ENCODE measurements at places on chromosomes 7 and 10.

DNA sequence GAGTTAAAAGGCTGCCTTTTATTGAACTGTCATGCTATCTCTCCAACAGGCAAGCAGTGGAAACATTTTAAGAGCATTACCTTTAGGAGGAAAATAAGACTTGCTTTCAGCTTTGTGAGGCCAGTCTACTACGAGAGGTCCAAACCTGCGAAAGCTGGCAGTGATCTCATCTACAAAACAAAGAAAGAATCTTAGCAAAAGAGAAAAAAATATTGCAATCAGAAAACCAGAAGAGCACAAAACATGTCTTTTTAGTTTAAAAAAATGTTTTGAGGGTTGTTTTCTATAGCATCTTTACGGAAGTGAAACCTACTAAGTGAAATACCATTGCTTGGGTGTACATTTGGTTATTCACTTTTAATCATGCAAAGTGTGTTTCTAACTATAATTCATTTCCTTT lies 147.9 kb downstream of the CPEB3 start:
- DNase-seq = no peak

GRCh38 chr7:265192-265997 lies 24.6 kb upstream of the FOXL3 start:
- no peak for DNase-seq

DNA sequence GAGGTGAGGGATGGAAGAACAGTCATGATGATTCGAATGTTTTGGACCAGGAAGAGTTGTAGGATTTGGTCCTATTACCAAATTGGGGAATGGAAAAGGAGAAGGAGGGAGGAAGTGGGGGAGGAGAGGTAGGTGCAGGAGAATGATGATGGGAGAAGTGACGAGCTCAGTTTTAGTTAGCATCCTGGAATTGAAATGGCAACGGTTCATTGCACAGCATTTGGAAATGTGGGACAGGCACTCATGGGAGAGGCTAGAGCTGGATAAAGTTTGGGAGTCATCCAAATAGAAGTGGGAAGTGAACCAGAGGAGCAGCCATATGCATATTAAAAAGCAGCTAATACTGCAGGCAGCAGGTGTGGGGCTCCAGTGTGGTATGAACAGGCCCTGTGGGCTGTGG lies 253.6 kb downstream of the SORCS3 start:
- DNase-seq = no peak

- peak; percentile 20 for DNase-seq
Measured at GRCh38 chr10:8053446-8054243, 843 bp upstream of the GATA3 start.

DNA sequence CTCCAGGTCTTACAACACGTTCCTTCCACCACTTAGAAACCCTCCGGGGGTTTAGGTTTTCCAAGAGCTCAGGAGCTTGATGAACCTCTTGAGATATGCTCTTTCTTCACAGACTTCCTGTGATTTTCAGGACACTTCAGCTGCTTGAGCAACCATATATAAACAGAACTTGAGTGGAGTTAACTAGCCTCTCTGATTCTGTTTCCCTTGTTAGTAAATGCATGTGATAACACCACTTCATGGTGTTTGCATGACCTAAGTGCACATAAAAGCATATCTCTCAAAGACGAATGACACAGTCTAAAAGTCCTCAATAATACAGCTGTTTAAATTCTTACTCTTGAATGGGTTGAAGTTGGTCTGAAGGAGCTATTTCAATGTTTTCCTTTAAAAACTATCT lies 9.9 kb downstream of the PRR15 start:
- no peak for DNase-seq

- peak; percentile 36 for DNase-seq
Measured at GRCh38 chr7:18855796-18856195, 261.6 kb downstream of the TWIST1 start.

DNA sequence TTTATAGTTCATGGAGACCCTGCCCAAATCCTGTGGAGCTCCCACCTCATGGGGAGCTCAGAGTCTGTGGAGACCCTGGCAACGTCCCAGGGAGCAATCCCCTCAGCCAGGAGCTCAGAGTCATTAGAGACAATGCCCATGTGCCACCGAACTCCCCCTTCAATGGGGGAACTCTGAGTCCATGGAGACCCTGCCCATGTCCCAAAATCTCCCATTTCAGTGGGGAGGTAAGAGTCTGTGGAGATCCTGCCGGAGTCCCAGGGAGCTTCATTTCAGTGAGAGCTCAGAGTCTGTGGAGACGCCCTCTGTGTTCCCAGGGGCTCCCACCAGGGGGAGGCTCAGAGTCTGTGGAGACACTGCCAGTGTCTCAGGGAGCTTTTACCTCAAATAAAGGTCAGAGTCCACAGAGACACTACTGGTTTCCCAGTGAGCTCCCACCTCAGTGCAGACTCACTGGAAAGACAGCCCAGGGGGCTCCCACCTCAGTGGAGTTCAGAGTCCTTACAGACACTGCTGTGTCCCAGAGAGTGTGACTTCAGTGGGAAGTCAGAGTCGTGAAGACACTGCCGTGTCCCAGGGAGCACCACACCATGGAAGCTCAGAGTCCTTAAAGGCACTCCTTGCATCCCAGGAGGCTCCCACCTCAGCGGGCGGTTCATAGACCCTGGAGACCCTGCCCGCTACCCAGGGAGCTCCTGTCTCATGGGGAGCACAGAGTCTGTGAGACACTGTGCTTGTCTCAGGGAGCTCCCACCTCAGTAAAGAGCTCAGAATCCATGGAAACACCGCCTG lies 5.0 kb downstream of the MYO1G start:
- no peak for DNase-seq

DNA sequence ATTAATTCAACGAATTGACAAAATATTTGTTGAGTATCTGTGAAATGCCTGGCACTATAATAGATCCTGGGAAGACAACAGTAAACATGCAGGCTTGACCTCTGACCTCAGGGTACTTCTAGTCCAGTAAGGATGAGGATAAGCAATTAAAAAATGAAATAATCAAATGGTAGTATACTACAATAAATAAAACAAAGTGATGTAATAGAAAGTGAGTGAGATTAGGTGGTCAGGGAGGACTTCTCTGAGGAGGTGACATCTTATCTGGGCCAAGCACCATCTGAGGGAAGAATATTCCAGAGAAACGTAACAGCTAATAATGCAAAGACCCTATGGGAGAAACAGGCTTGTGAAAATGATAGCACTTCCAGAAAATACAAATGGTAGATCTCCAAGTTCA lies 50.1 kb upstream of the RHOBTB1 start:
- DNase-seq = no peak

DNA sequence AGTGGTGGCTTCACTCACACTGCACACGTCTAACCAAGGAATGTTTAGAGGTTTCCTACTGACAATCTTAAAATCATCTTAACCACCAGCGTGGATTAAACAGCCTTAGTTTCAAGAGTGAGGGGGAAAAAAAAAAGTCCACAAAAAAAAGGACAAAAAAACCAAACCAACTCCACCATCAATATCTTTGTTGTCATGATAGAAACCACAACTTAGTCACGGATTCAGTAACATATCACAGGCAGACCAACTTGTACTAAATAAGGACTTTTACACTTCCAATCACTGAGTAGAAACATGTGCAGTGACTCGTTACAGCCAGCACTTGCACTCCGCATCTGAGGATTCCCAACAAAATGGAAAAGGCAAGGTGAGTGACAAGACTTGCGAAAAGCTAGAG lies 46.5 kb downstream of the FAM171A1 start:
- no peak for DNase-seq

DNA sequence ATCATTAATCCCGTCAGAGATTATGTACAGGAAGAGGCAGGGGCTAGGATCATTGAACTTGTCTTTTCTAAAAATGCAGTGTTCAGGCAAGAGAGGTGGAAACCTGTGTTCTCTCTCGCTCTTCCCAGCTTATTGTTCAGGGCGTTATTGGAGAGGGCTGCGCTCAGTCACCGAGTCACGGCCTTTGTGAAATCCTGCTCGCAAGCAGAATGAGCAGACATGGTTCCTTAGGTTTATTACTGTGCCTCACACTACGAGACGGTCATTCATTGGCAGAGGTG lies 631 bp upstream of the PRKRIP1 start:
- DNase-seq = no peak

- no peak for DNase-seq
Measured at GRCh38 chr7:3978839-3979238, 677.8 kb downstream of the SDK1 start.

GRCh38 chr10:110460111-110460809 lies 37.4 kb upstream of the DUSP5 start:
- DNase-seq = peak; percentile 51

DNA sequence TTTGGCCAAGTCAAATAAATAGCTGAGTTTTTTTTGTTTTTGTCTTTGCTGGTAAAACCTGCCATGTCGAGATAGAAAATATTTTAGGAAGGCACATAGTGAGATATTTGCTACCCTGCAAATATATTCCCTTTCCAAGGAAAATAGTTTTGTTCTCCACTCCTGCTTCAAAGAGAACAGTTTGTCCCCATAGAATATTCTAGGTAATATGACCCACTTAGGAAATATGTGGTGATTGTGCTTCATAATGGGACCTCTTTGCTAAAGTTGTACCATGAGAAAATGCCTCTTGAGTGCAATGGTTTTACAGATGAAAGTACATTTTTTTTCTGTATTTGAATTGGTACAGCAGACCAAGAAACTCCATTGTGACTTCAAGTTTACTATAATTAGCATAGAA lies 41.6 kb downstream of the SMNDC1 start:
- DNase-seq = no peak

DNA sequence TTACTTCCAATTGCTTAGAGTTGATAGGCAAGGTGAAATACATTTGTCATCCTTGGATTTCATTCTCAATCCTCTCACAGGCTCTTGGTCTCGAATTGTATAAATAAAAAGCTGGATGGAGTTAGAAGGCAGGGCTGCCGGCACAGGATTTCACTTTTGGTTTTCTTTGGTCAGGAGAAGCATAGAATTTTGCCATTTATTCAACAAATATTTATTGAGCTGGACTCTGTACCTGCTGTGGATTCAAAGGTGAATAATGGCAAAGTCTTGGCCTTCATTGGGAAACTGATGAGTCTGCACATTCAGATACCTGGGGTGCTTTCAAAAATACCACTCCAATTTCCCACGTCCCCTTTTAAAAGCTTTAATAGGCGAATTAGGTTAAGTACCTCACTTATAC lies 49.7 kb downstream of the PDK4 start:
- no peak for DNase-seq

DNA sequence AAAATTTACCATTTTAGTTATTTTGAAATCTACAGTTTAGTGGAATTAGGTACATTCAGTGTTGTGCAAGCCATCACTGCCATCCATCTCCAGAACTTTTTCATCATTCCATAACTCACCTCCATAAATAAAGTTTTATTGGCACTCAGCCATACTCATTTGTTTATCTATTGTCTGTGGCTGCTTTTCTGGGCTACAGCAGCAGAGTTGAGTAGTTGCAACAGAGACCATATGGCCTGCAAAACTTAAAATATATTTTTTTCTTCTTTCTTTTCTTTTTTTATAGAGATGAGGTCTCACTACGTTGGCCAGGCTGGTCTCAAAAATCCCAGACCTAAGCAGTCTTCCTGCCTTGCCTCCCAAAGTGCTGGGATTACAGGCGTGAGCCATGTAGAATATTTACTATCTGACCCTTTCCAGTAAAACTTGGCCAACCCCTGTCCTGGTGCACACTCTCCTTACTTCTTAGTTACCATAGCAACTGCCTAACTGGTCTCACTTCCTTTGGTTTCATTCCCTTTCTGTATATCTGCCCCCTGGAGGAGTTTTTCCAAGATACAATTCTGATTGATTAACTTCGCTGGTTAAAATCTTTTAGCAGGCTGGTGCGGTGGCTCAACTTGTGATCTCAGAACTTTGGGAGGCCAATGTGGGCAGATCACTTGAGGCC lies 133.2 kb downstream of the CUX1 start:
- peak; percentile 11 for DNase-seq

GRCh38 chr7:110356438-110356837 lies 734.5 kb upstream of the LRRN3 start:
- DNase-seq = no peak

DNA sequence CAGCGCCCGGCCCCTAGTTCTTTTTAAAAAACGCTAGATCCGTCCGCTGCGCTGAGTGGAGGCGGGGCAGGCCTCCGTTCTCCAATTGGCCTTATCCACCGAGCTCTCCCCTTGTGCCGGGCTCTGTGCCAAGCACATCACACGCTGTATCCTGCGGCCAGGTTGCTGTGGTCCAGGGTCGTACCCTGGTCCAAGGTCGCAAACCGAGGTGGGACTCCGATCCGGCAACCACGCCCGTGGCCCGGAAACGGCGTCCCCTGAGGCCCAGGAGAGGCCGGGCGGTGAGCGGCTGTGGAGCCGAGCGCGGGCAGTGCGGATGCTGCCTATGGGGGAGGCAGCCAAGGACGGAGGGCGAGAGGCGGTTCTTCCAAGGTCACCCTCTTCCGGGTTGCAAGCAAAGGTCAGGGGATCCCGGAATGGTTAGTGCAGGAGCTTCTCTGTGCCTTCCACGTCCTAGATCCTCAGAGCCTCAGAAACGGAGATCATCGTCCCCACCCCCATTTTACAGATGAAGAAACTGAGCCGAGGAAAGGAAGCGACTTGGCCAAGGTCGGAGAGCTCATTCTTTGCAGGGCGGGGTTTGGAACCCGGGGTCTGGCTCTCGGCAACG lies 72.4 kb upstream of the LRRC4 start:
- peak; percentile 49 for DNase-seq

GRCh38 chr7:77281780-77282478 lies 82.3 kb upstream of the FGL2 start:
- DNase-seq = no peak

DNA sequence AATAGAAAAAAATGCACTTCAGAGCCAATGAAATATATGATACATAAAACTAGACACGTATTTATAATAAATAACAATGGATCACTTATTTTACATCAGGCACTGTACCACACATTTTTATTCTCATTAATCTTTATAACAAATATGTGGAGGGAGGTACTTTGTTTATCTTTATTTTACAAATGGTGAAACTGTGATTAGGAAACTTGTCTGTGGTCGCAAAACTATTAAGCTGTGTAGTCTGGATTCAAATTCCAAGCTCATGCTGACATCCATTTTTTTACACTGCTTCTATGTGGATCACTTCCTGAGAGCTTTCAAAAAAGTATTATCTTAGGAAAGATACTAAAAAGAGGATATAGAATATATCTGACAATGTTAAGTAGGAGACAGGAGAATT lies 978.6 kb downstream of the SORCS1 start:
- no peak for DNase-seq

- no peak for DNase-seq
Measured at GRCh38 chr7:158027646-158028045, 560.0 kb downstream of the PTPRN2 start.

DNA sequence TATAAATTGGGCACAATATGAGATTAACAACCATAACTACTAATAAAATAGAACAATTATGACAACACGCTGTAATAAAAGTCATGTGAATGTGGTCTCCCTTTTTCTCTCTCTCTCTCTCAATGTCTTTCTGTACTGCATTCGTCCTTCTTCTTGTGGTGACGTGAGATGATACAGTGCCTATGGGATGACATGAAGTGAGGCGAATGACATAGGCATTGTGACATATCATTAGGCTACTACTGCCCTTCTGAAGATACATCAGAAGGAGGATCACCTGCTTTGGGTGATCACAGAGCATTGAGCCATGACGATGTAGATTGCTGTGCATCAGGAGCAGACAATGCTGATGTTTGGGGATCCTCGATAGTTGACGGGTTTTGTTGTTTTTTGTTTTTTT lies 171.6 kb downstream of the HERPUD2 start:
- no peak for DNase-seq

- DNase-seq = no peak
Measured at GRCh38 chr10:3807211-3807927, 22.4 kb upstream of the KLF6 start.
